ENCODE measurements at places on chromosomes 13 and 19.

GRCh38 chr13:23050126-23050525, 130.7 kb upstream of the SGCG start:
- no peak for DNase-seq

DNA sequence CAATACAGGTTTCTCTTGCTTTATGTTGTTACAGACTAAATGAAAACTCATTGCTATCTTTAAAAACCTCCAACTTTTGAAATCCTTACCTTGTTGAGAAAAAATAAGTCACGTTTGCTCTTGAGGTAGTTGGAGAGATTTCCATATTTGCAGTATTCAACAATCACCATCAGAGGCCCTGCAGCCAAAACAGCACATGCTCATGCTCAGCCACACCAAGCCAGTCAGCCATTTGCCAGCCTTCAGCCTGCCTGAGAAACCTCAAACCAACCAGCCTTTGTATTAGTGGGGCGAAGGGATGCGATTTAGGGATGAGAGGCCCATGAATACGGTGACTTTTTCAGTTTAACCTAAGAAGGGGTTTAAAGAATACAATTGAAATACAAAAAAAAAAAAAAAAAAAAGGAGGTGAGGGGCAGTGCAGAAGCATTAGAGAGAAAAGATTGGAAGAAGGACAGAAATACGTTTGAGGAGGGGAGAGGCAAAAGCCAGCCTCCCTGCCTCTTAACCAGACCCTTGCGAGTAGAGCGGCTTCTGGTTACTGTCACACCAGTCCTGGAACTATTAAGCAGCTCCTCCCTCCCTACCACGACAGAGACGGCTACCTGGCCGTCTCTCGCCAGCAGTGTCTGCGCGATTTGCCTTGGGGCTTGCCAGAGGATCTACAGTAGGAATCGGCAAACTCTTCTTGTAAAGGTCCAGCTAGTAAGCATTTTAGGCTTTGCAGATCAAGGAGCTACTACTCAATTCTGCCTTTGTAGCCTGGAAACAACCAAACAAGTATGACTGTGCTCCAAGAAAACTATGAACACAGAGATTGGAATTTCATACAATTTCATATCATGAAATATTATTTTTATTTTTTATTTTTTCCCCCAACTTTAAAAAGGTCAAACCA, 167.3 kb downstream of the FLT1 start:
- no peak for DNase-seq

DNA sequence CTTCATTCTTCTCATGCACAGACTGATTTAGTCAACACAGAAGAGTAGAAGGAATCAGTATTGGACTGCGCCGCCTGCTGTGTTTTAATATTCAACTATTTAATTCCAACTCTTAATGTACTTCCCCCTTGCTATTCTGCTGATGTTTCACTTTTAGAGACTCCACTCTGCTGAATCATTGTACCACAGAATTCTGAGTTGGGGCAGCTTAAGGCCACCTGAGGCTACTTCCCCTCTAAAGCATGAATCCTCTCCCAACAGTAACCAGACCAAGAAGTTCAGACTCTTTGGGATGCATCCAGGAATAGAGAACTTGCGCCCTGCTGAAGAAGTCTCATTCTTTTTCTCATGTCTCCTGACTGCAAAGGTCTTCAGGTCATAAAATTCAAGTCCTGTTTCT, 708.8 kb downstream of the UQCRFS1 start:
- no peak for DNase-seq

- no peak for DNase-seq
Measured at GRCh38 chr19:45657520-45658167, 10.4 kb upstream of the GIPR start.

- no peak for DNase-seq
Measured at GRCh38 chr19:4291184-4291732, 10.9 kb downstream of the TMIGD2 start.

- no peak for DNase-seq
Measured at GRCh38 chr19:15285896-15286591, 46.3 kb downstream of the BRD4 start.

DNA sequence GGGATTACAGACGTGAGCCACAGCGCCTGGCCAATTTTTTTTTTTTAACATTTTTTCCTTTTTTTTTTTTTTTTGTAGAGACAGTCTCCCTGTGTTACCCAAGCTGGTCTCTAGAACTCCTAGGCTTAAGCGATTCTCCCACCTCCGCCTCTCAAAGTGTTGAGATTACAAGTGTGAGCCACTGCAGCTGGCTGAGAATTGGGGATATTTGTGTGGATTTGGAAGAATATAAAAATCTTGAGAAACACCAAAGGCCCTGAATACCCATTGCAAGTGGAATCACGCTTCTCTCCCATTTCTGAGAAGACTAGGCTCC, 79.9 kb upstream of the ABCC4 start:
- DNase-seq, result no peak

GRCh38 chr19:42313096-42313839, at the start of gene TMEM145:
Gene TMEM145 (plus strand): TSS chr19:42313309. CDS start chr19:42313377, 68 bp downstream.
- DNase-seq, result peak; percentile 87

- peak; percentile 96 for DNase-seq
Measured at GRCh38 chr19:39372047-39372802, 18.7 kb downstream of the PAF1 start.

DNA sequence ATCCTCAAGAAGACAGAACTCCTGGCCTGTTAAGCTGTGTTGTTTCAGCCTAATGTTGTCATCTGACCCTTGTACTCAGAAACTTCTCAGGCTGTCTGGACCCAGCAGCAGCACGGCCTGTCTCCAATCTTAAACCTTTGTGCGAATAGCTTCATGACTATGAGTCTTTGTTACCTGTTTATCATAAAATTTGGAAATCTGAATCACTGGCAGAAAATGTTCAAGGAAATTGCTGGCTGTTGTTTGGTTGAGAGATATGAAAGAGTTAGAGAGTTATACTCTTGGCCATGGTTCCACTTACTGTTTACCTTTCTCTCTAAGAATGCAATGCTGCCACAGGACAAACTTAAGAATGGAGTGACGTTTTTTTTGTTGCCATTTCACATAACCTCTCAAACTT, 59.6 kb downstream of the EFNB2 start:
- no peak for DNase-seq
